Stimulated activated CD4-positive, alpha-beta T cell treated with anti-CD3 and anti-CD28 coated beads, Interleukin-15, amount 100 ng/mL, for 1 hour (primary cell): ENCODE measurements at places on chromosomes 1 and 21.

DNA sequence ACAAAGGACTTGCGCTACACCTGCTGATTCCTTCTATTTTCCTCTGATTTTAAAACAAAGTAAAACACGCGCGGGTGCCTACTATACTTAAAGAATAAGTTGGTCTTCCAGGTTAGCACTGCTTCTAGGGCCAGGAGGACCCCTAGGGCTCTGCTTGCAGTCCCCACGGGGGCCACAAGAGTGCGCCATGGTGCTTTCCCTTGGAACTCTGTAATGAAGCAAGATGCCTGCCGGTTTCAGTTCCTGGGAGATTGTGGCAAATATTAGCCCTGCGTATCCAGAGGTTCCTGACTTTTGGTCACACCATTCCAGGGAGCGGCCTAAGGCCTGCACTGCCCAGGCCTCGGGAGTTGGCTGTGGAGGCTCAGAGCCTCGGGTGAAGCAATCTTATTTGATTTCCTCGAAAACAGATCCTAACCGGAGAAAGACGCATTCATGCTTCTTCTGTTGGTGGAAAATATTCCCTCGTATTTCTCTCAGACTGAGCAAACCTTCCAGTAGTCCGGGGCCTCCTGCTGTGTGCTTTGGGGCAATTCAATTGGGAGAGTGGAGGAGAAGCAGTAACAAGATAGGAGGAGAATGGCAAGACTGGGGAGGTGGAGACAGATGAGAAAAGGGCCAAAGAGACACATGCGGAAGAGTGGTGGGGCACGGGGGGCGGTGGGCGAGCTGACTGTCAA is 25.3 kb downstream of the ADAM30 start:
- DNase-seq: peak; percentile 43

- no peak for DNase-seq
These were observed 55.9 kb downstream of the RRAGC start for GRCh38 chr1:38803647-38804046.

GRCh38 chr1:159548126-159548525 is 12.3 kb upstream of the OR10J5 start:
- DNase-seq: no peak

- DNase-seq: no peak
These were observed 719.1 kb upstream of the B3GALT2 start for GRCh38 chr1:193905288-193906085.

DNA sequence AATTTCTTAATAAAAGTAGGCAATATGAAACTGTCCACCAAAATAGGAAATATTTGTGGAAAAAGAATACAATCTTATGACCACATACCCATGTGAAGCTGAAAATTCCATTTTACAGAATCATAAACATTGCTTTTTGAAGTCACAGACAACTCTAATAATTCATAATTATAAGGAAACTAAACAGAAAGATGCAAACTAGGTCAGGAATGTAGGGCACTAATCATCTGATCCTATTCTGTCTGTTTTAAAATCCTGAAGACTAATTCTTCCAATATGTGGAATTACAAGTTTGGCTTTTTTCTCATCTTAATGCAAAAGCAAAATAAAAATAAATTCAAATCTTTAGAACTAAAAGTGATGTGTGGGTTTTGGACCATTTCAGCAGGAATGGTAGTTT is 528.6 kb downstream of the LTN1 start:
- DNase-seq: no peak

DNA sequence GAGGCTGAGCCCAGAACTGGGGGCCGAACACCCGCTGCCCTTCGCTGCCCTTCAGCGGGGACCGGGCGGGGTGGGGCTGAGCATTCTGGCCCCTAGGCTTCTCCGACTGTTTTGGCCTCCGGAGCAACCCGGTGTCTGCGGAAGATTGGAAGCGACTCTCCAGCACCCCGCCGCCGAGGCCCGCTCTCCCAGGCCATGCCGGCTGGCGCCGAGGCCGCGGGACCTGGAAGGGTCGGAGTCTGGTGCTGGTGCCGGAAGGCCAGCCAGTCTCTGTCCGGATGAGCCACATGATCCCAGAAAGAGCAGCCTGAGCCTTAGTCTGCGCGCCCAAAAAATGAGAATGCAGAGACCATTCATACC is 272.0 kb downstream of the FOXD2 start:
- DNase-seq: no peak

DNA sequence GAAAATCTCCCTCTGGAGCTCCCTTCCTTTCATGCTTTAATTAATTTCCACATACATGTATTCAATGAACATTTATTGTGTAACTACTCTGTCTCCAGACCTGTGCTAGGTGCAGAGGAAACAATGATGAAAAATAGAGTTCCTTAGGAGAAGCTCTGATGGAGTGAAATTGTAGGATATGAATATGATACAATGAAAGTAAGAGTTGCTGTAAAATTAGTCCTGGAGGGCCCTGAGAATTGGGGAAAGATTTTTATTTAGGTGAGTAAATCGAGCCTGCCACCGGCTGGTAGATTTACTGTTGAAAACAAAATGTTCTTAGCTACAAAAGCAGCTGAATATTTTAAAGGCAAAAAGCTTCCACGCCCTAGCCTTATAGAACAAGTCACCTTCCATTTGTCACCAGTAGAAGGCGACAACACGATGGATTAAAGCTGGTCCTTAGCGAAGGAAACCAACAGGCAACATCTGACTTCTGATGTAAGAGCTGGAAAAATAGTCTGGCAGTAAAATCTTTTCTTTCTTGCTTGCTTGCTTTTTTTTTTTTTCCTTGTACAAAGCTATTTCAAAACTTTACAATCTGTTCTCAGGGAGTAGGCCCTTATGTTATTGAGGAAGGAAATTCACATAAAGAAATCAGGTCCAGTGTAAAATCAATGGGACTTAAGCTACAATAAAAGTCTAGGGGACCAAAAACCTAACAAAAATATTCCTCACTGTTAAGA is 82.0 kb upstream of the ROR1 start:
- no peak for DNase-seq

GRCh38 chr1:204294357-204294756 is 65.4 kb downstream of the PLEKHA6 start:
- DNase-seq: no peak

DNA sequence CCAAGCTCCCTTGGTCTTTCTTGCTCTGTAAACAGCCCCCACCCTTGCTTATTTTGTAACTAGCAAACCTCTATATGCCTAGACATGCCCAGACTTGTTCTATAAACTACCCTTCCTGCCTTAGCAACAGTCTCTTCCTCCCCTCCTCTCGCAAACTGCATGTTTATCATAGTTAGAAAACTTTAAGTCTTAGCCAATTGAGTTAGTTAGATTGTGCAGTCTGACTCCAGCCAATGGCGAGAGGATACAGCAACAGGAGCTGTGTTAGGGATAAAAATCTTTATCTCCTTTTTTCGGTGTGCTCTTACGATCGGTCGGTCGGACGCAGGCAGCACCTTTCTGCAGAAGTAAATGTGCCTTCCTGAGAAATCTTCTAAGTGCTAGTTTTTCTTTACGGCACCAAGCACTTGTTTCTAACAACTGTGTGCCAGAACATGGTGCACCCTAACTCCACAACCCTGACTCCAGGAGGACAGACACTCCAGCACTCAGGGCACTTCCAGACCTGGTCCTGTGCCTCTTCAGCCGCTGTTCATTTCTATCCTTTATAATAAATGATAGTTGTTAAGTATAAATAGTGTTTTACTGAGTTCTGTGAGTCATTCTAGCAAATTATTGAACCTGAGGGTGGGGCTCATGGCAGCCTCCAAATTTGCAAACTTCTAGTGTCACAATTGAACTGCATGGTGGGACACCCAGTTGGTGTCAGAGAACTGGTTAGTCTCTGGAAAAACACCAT is 25.7 kb upstream of the GNG4 start:
- DNase-seq: no peak

DNA sequence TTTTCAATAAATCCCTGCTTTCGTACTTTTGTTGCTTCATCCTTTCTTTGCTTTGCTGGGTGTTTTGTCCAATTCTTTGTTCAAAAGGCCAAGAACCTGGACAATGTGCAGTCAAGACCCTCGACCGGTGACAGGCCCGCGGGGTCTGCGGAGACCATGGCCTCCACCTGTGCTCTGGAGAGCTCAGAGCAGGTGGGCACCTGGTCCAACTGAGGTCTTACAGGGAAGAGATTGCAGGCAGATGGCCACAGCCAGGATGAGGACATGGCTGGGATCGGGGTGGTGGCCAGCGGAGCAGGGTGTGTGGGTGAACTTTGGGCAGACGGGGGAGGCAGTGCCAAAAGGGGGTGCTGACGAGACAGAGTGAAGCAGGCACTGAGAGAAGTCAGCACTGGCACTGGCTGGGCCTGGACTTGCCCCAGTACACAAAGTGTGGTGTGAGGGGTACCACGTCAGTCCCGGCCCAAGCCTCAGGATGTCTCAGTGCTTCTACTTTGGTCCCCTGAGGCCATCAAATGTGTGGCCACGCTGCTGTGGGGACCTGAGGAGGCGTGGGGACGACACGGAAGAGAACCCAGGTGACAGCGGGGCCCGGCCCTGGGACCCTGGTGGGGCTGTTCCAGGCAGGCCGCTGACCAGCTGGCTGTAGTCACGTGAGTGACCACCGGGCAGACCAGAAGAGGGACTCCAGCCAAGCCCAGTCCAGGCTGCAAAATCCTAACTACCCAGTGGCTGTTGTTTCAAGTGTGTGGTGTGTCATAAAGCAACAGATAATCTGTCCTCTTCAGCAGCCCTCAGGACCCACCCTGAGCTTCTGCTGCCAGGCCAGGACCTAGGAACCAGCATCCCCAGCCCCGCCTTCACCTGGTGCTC is 10.4 kb upstream of the CCDC27 start:
- DNase-seq: no peak

DNA sequence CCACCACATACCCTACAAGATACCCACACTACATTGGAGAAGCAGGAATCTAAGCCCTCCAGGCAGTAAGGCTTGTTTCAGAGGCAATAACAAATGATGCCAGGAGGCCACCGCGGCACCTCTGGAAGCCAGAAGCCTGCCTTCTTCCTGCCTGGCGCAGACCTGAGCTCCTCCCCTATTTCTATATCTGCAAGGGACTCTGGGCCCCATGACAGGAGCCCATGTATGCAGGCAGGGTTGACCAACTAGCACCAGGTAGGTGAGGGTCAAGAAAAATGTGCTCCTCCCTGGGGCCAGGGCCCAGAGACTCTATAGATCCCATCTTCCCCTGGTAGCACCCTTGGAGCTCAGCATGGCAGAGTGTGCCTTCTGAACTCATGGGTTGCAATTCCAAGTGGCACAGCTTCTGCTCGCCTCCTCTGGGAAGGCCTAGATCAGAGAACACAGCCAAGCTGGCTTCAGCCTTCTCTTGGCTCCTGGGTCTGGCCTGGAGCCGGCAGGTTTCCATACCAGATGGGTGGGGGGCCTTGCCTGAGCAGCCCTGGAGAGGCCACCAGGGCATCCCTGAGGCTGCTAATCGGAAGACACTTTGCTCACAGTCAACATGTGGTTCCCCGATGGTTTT is 85.1 kb downstream of the STUM start:
- DNase-seq: no peak

DNA sequence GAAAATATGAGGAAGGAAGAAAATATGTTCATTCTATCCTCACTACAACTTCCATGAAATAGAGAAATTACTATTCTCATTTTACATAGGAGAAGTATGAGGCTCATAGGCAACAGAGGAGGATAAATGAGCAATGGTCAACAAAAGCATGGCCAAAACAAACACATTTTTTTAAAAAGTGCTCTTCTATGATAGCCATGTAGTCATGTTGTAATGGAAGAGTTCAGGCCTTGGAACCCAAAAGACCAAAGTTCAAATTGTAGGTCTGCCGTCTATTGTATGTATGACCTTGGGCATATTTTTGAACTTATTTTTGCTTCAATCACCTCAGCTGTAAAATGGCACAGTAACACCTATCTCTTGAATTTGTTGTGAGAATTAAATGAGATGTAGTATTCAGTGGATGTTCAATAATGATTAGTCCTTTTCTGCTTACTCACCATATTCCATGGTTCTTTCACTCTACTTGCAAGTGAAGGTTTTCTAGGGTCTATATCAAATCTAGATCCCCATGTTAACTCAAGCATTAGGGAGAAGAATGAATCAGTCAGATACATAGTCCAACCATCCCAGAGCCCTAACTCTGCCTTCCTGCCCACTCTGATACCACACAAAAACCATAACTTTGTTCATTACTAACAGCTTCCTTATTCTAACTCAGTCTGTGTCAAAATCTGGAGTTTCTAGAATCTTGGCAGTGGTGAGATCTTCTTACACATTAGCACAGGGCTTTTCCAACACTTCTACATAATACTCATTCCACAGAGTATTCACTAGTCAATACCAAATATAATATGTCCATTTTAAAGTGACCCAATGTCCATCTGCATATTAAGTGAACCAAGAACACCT is 353.2 kb downstream of the PLPP3 start:
- no peak for DNase-seq

GRCh38 chr1:198604975-198605374 is 33.9 kb upstream of the PTPRC start:
- DNase-seq: no peak

DNA sequence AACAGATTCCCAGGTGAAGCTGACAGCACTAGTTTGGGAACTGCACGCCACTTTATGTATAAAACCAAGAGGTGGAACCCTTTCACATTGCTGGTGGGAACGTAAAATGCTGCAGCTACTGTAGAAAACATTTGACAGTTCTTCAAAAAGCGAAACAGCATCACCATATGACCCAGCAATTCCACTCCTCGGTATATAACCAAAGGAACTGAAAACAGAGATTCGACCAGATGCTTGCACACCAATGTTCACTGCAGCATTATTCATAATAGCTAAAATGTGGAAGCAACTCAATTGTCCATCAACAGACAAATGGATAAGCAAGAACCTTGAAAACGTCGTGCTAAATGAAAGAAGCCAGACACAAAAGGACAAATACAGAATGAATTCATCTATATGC is 17.5 kb downstream of the RSPH1 start:
- DNase-seq: no peak

DNA sequence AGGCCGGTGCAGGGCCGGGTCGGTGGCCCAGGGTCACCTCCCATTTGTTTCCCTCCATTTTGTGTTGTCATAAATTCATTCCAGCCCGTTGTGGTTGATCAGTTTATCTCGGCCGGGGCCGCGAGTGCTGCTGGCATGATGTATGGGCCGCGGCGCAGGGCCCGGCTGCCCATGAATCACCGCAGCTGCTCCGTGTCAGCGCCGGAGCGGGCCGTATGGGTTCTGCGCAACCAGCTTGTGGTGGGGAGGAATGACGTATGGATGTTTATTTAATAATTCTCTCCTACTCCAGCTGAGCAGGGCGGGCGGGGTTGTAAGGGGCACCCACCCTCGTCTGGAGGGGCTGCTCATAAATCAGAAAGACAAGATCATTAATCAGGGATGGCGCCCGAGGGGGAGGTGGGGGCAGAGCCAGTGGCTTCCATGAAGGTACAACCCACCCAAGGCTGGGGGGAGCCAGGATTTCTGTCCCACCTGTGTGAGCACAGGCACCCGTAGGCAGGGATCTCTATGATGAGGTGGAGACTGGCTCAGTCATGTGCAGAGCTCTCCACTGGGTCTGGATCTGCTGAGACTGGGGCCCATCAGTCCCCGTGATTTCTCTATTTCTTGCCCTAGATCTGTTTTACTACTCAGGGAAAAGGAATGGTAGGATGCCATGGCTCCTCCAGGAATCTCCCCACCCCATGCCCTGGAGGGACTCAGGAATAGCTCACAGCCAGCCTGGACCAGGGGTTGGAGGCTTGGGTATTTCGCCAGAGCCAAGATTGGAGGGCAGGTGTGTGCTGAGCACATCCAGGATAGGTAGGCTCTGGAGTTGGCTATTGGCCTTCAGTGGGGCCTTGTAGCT is 27.8 kb downstream of the TMEM53 start:
- no peak for DNase-seq

GRCh38 chr1:45647248-45648021 is 23.6 kb upstream of the CCDC17 start:
- DNase-seq: no peak
